GM23338 (cell line): ENCODE measurements at places on chromosomes 6 and 20. TPM values are rescaled to one million over a fixed set of nuclear protein-coding genes. Genes with fewer than 3 reads are reported as not detected.

TSBP1 gene
- not detected in 2 replicates for total RNA-seq

CST5 gene
- not detected in 2 replicates for total RNA-seq

ID4 gene
- total RNA-seq = 7.0 and 8.2 TPM in 2 replicates

GRCh38 chr6:107784669-107785068 is 39.4 kb downstream of the SCML4 start:
- no peaks in the 10 kb centered on the region for H3K4me1 ChIP-seq
- no peaks in the 10 kb centered on the region for H3K27me3 ChIP-seq
- DNase-seq = no peak
- no peak overlapping the region for H3K27ac ChIP-seq

DNA sequence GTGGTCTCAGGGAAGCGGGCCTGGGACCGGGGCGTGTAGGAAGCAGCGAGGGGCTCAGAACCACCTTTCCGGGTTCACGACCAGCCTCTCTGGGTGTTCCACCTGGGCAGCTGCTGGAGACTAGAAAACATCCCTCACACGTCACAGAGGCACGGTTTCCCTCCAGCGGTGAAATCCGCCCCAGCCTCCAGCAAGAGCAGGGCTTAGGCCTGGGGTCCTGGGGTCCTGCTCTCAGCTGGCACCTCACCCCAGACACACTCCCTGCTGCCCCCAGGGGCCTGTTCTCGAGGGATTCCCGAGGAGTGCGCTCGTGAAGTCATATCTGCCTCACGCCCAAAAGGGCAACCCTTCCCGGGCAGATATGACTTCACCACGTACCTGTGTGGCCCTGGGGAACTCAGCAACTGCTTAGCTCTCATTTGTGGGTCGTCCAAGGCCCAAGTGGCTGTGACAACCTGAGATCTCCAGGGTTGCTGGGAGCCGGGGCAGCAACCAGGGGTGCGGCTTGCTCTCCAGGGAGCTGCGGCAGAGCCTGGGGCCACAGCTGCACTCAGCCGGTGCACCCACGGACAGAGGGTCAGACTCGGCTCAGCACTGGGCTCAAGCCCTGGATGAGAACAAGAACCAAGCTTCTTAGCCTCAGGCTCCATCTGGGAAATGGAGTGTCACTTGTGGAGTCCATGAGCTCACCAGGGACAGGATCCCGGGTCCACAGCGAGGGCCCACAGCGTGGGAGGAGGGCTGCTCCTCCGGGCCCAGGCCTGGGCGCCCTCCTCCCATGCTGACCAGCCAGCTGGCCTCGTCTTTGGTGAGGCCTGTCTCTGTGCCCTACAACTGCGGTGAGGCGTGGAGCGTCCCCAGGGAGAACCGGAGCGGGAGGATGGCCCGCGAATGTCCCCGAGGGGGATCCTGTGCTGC is 661 bp downstream of the FNDC11 start:
- H3K4me1 ChIP-seq = peaks cover 7% of the 10 kb centered on the region; the same call in 1 of the 2 replicates
- no peak overlapping the region for H3K27ac ChIP-seq
- no peaks in the 10 kb centered on the region for H3K36me3 ChIP-seq
- peak overlapping the region; percentile 94 for H3K4me3 ChIP-seq

- no peak for DNase-seq
- peaks cover 6% of the 10 kb centered on the region for H3K4me1 ChIP-seq
- no peak overlapping the region for H3K27ac ChIP-seq
- no peak overlapping the region for H3K4me3 ChIP-seq
- H3K36me3 ChIP-seq = no peaks in the 10 kb centered on the region
These were observed 258.3 kb upstream of the MOCS1 start for GRCh38 chr6:40192516-40192915.

- H3K36me3 ChIP-seq = no peaks in the 10 kb centered on the region
- no peak overlapping the region for H3K27ac ChIP-seq
- peak; percentile 48 for DNase-seq
These were observed 152.1 kb downstream of the SAMD5 start for GRCh38 chr6:147660334-147661311.

GRCh38 chr6:128512296-128512695 is 8.1 kb downstream of the PTPRK start:
- no peak overlapping the region for H3K4me3 ChIP-seq
- no peaks in the 10 kb centered on the region for H3K36me3 ChIP-seq
- no peak overlapping the region for H3K27ac ChIP-seq
- peaks cover 18% of the 10 kb centered on the region for H3K4me1 ChIP-seq
- no peaks in the 10 kb centered on the region for H3K27me3 ChIP-seq

- H3K27me3 ChIP-seq = no peaks in the 10 kb centered on the region
- H3K4me3 ChIP-seq = no peak overlapping the region
- peaks cover 11% of the 10 kb centered on the region for H3K4me1 ChIP-seq
- peaks cover 5% of the 10 kb centered on the region; the same call in 1 of the 2 replicates for H3K36me3 ChIP-seq
These were observed 78.5 kb downstream of the RAMACL start for GRCh38 chr6:166507809-166508564.

DNA sequence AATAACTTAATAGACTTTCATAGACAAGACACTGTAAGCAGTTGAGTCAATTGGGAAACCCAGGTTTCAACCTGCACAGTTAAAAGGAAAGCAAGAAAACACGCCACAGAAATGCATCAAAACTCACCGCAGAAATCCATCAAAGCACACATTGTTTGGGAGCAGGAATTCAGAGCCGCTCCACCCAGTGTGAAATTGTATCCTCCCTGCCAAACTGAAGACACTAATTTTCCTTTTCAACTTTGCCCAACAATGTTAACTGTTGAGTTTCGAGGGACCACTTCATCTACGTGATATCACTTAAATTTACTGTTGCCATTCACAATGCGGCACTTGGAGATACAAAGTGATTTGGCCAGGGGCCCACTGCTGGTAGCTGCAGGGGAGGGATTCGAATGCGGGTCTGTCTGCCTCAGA is 92.7 kb downstream of the DACT2 start:
- no peaks in the 10 kb centered on the region for H3K36me3 ChIP-seq
- H3K27me3 ChIP-seq = no peaks in the 10 kb centered on the region
- no peak overlapping the region for H3K4me3 ChIP-seq
- H3K27ac ChIP-seq = no peak overlapping the region
- H3K4me1 ChIP-seq = peaks cover 5% of the 10 kb centered on the region; the same call in 1 of the 2 replicates

- no peaks in the 10 kb centered on the region for H3K27me3 ChIP-seq
- no peak overlapping the region for H3K4me3 ChIP-seq
- H3K36me3 ChIP-seq = no peaks in the 10 kb centered on the region; the same call in 1 of the 2 replicates
- no peak overlapping the region for H3K27ac ChIP-seq
These were observed 173.1 kb downstream of the TFAP2C start for GRCh38 chr20:56801971-56802755.

GRCh38 chr20:17765584-17765983 is 65.8 kb downstream of the BANF2 start:
- H3K27me3 ChIP-seq = no peaks in the 10 kb centered on the region
- H3K27ac ChIP-seq = no peak overlapping the region
- no peak overlapping the region for H3K4me3 ChIP-seq
- peaks cover 17% of the 10 kb centered on the region for H3K4me1 ChIP-seq

- no peaks in the 10 kb centered on the region for H3K36me3 ChIP-seq
- peak overlapping the region; percentile 75 for H3K4me3 ChIP-seq
- DNase-seq = no peak
- H3K27ac ChIP-seq = peak overlapping the region; percentile 98
- H3K27me3 ChIP-seq = no peaks in the 10 kb centered on the region
These were observed 1.3 kb downstream of the NUP153 start for GRCh38 chr6:17705428-17705777.

DNA sequence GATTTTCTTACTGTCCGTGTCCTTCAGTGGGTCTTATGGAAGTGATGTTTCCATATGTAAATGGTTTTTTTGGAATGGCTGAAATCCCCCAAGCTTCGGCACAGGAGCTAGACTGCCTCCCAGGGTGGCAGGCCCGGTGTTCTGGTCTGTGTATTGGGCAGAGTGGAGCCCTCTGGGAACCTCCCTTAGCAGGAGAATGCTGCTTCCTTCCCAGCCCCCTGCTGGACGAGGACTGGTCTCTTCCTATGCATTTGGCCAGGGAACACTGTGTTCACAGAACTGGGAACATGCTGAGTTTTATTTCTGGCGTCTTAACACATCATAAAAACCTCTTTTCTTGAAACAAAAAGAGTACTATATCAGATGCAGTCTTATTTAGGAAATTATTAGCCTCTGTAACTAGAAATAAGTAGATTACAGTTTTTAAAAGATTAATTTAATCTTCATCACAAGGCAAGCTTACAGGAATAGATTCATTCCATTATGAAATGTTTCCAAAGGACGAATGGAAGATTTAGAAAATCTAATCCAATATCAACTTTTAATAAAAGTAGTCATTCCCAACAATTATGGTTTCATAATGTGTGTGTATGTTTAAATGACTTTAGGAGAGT is 56.6 kb downstream of the SYTL3 start:
- H3K4me1 ChIP-seq = no peaks in the 10 kb centered on the region
- H3K36me3 ChIP-seq = no peaks in the 10 kb centered on the region
